Muscle of leg (tissue), 16 donors: ENCODE measurements at places on chromosomes 13 and 19. TPM values are rescaled to one million over a fixed set of nuclear protein-coding genes. Genes with fewer than 3 reads are reported as not detected.

TJP3 gene
- 0.04 TPM for total RNA-seq

PLIN3 gene
- total RNA-seq = 26.8 TPM

AP1M2 gene
- 0.27 TPM for total RNA-seq

DNA sequence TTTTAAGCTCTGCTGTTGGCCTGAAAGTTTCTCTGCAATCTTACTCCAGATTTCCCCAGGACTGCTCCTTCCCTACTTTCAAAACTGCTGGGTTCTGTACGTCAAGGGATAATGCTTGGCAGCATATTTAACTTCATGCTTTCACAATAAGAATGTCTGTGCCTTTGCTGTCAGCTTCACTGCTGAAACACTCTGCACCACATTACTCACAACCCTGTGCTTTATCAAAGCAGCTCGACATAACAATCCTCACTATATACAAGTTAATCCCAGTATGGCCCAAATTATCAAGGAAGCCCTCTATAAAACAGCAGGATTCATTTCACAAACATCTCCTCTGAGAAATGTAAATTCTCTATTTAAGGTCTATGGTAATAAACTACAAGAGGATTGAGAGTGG is 17.5 kb downstream of the LATS2 start:
- no peak overlapping the region for H3K4me3 ChIP-seq
- H3K27me3 ChIP-seq = no peaks in the 10 kb centered on the region
- DNase-seq = peak; percentile 69
- H3K36me3 ChIP-seq = peaks cover 30% of the 10 kb centered on the region
- H3K4me1 ChIP-seq = peaks cover 5% of the 10 kb centered on the region

IL4I1 gene
- 0.53 TPM for total RNA-seq
